Epithelial cell of esophagus (primary cell): ENCODE measurements at places on chromosomes 2 and 18.

GRCh38 chr18:76064998-76065397 lies 430.0 kb downstream of the ZNF516 start:
- no peak for DNase-seq

- DNase-seq: peak; percentile 23
Observed at GRCh38 chr2:168801961-168802858, at the start of gene NOSTRIN. TSS of gene NOSTRIN (plus strand) at chr2:168802637. CDS start at chr2:168802647, 10 bp downstream.

DNA sequence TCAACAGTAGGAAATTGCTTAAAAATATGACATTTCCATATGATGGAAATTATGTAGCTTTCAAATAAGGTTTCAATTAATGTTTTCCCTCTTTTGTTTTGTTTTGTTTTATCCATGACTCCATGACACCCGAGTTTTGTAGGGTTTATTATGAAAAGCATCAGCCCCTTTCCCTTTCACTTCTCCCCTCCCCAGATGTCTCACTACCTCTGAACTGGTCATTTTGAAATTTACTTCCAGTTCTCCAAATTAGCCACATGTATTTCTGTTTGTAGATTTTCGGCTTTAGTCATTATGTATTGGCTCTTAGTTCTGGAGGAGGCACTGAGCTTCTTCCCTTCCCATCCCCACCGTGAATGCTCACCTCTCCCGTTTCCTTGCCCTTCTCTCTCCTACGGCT lies 18.6 kb upstream of the VPS4B start:
- DNase-seq: no peak

DNA sequence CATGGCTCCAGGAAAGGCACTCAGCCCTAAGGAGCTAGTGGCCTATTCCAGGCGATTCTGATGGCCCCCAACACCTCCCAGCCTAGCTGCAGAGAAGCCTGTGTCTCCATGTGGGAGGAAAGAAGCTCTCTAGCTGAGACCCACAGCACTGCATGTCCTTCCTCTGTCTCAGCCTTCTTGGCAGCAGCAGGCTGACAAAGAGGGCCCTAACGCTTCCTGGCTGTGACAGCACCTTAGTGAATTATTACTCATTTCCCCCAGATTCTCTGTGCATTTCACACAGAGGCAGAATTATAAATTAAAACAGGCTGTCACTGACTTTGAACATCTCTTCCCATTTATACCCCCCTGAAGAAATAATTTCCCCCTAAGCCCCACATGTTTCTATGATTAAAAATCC lies 206.8 kb downstream of the CLIP4 start:
- peak; percentile 42 for DNase-seq

DNA sequence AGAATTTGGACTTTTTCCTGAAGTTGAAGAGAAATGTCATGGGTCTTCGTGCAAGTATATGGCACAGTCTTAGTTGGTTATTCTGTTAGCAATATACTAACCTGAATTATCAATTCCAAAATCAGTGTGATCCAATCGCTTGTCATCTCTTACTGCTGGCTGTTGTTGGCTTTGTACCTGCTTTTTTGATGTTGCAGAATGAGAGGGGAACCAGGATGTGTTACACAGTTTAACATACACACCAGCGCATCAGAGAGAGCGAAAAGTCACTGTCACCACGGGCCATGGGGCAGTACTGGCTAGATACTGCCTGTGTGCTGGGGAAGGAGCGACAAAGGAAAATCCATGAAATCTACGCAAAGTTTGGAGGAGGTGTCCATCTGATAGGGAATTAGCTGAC lies 59.3 kb upstream of the SPP2 start:
- no peak for DNase-seq

- peak; percentile 41 for DNase-seq
Observed at GRCh38 chr2:214156971-214157370, 253.9 kb upstream of the VWC2L start.

GRCh38 chr2:37623406-37623805 lies 48.0 kb downstream of the CDC42EP3 start:
- DNase-seq: no peak

DNA sequence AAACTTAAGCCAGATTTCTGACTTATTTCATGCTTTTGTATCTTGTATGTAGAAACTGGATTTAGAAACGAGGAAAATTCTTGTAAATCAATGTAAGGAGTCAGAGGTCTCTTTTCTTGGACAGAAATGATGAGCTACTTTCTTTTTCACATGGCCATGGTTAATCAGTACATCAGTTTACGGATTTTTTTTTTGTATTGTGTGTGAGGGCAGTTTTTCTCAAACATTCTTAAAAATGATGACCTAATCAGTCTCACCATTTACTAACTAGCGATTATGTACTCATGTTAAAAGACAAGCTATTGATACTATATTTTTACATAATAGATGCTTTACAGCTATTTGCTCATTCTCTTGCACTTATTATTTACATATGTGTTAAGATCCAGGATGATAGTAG lies 165.2 kb upstream of the DOCK10 start:
- no peak for DNase-seq

DNA sequence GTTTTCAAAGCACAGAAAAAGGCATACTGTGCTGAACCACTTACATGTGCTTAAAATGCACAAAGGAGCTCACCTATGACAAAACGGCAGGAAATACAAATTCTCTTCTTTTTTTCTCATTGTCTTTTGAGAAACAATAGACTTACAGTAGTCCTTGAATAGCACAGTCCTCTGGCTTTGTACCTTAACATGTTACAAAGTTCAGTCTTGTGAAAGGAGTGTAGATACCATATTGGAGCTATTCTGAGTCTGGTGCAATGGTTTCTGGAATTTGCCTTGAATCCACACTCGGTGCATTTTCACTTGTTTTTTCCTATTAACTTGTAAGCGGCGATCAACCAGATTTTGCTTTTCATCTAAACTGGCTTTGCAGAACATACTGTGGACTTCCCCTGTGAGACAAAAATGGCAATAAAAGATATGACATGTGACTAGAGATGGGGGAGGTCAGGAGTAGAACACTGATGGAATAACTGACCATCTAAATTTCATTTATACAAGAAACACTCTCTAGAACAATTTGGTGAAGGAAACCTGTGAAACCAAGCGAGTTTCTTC lies 109.7 kb downstream of the METTL8 start:
- no peak for DNase-seq

DNA sequence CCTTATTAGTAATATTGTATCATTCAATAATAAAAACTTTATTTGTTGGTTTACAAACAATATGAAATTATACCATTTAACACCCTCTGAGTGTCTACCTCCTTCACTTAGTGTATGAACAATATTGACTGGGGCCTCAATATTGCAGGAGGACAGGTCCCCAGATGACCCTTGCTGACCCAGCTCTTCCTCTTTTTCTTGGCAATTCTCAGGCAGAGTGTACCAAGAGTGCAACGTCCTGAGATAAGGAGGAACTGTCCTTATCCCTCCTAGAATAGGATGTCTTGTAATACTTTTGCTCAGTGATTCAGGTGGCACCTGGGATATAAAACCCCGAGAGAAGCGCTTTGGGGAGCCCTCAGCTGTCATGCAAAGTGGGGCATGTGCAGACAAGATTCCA lies 76.8 kb downstream of the PLA2R1 start:
- DNase-seq: no peak

DNA sequence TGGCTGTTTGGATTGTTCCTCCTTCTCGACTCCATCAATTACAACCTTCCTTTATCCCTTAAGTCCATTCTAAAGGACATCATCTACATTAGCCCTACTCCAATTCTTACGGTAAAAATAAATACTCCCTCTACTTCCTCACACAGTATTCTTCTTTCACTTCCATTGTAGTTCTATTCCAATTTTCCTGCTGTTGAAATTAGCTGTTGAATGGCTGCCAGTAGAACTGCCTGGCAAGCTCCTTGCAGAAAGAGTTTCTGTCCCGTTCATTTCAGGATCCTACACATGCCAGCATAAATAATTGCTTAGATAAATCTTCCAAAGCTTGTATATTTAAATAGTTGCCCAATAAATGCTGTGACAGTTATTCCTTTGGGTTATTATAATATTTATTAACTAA lies 459.3 kb upstream of the TRIB2 start:
- DNase-seq: no peak

DNA sequence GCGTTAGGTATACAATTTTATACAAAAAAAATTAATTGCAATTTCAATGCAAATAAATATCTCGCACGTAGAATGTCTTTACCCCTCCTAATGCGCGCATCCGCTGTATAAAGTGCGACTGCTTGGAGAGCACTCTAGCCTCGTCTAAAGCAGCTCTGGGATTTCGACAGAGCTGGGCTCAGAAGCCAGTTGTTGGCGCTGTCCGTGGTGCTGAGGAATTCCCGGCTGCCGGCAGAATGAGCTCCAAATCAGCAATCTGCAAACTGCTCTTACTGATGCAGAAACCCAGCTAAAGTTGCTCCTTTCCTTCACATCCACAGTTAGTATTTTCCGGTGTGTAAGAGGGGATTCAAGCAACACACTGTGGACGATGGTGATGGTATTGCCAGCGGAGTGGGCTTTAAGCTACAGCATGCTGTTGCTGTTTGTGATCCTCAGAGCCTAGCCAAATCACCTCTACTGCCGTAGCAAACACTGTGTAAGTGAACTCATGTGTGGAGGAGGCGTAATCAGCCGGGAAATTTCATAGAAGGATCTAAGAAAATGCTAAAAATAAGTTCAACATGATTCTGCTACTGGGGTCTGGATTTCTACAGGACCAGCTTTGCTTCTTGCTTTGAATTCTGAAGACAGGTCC lies at the start of gene VWC2L:
TSS of gene VWC2L (plus strand) at position 137 of the 637 bp plus-strand sequence. CDS start 3,140 bp downstream, outside the sequence.
- peak; percentile 89 for DNase-seq

DNA sequence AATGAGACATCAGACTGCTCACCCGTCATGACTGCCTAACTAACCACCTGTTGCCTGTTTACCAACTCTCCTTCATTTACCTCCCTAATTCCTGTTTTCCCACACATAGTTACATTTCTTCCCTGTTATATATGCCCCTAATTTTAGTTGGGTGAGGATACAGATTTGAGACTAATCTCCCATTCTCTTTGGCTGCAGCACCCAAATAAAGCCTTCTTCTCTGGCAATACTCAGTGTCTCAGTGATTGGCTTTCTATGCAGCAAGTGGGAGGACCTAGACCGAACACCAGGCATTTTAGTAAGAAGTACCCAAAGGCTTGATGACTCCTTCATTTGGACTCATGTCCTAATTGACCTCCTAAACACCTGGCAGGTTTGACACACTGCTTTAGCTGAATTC lies 147.2 kb downstream of the TRIB2 start:
- DNase-seq: no peak

GRCh38 chr2:5749347-5749746 lies 57.2 kb downstream of the SOX11 start:
- DNase-seq: no peak

- DNase-seq: no peak
Observed at GRCh38 chr2:197838036-197838435, 33.6 kb downstream of the PLCL1 start.

GRCh38 chr18:55290898-55291297 lies 297.1 kb downstream of the TCF4 start:
- DNase-seq: no peak

DNA sequence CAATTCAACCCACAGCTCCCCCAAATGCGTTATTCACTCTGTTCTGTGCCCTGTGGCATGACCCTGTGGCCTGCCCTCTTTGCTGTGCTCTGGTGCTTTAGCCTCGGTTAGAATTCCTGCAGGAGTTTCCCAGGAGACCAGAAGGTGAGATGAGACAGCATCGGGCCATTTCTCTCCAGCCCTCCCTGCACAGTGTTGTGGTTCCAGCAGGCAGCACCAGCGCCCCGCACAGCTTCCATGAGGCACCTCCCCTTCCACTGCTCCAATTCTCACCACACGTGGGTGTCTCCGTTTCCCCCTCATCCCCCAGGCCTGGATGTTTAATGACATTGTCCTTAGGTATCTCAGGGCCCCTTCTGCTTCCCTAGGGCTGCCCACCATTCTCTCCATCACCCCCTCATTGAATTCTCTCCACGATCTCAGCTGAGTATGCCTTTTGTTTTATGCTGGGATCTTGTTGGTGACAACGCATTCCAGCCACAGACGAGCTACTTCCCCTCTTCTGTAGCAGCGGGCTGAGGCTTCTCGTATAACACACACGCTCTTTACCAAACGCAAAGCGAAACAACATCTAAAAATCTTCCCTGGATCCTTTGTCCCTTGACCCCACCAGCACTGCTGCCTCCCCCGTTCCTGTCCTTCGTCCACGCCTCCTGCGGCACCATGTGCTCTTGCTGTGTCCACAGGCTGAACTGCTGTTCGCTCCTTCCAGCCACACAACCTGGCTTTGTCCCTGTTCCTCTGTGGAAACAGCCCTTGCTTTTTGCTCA lies 35.1 kb downstream of the ACKR3 start:
- no peak for DNase-seq

- no peak for DNase-seq
Observed at GRCh38 chr2:46937471-46937901, 21.9 kb upstream of the MCFD2 start.

GRCh38 chr2:10063566-10063965 lies 16.6 kb downstream of the CYS1 start:
- DNase-seq: no peak

DNA sequence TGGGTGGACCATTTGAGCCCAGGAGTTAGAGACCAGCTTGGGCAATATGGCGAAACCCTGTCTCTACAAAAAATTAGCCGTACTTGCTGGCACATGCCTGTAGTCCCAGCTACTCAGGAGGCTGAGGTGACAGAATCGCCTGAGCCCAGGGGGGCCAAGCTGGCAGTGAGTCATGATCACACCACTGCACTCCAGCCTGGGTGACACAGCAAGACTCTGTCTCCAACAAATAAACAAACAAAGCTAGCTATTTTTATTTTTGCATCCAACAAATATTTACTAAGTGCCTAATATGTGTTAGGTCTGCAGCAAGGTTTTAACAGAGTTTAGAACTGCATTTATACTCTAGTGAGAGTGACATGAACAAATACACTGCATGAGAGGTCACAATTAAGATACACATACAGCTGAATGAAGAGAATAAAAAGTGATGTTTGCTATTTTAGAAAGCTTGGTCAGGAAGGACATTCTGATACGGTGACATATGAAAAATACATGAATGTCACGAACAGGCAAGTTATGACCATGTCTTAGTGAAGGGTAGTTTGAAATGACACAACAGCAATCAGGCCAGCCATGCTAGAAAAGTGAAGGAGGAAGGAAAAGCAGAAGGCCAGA lies 83.2 kb upstream of the FRZB start:
- peak; percentile 94 for DNase-seq

DNA sequence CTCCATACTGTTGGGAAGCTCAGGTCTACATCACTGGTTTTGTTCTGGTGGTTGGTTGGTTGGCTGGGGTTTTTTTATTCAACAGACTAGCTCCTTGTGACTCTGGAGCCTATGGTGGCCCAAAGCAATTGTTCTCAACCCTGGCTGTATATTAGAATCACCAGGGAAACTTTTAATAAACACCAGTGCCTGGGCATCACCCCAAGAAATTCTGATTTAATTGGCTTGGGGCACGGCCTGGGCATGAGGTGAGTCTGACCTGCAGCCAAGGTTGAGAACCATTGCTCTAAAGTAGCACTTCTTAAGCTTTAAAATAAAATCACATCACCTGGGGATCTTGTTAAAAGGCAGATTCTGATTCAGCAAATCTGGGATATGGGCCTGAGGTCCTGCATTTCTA lies 184.1 kb downstream of the C1D start:
- DNase-seq: no peak
